ENCODE measurements at places on chromosomes 16 and 17. TPM values are rescaled to one million over a fixed set of nuclear protein-coding genes. Genes with fewer than 3 reads are reported as not detected.
A peak's percentile ranks its signal among the peaks of the same experiment; 100 is the strongest.

DNA sequence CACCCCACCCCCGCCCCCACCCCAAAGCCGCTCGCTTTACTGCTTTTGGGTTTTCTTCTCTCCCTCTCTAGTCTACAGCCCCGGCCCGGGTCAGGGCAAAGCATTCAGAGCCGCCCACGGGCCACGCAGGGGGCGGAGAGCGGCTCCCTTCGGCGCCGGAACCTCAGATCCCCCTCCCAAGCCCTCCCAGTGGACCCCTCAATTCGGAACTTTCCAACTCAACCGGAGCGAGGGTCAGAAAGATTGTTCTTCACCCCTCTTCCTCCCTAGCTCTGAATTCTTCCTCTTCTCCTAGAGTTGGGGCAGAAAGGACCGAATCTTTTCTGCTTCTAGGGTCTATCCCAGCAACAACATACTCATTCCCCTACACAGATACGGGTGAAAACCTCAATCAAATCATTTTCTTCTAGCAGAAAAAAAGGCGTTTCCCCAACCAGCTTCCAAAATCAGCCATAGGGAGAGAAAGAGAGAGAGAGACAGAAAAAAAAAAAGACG is 1.0 kb downstream of the HOXB2 start:
- DNase-seq: no peak

- DNase-seq: no peak
These were observed 3.5 kb upstream of the TANGO6 start for GRCh38 chr16:68839831-68840230.

DNA sequence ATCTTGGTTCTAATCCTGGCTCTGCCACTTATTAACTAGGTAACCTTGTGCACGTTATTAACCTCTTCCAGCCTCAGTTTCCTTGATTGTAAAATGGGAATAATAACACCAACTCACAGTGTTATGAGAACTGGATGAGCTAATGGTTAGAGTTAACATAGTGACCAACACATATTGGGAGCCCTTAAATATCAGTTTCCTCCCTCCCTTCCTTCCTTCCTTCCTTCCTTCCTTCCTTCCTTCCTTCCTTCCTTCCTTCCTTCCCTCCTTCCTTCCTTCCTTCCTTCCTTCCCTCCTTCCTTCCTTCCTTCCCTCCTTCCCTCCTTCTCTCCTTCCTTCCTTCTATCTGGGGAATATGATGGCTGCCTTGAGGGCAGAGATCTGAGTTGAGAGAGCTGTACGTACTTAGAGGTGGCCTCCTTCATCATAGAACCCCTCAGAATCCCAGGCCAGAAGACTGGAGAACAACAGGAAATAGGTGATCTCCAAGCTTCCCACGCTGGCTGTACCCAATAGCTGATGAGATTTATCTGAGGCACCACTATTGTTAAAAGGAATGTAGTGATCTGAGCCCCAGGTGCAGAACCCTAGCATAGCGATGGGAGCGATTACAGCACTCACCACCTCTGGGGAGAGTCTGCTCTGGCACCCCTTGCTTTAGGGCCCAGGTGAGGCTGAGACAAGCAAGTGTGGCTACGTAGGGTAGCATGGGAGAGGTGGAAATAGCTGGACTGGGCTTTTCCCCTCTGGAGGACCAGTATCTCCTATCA is 26.2 kb downstream of the CCR7 start:
- DNase-seq: no peak

- no peak for DNase-seq
These were observed 125.0 kb upstream of the RPL38 start for GRCh38 chr17:74078363-74078941.

DNA sequence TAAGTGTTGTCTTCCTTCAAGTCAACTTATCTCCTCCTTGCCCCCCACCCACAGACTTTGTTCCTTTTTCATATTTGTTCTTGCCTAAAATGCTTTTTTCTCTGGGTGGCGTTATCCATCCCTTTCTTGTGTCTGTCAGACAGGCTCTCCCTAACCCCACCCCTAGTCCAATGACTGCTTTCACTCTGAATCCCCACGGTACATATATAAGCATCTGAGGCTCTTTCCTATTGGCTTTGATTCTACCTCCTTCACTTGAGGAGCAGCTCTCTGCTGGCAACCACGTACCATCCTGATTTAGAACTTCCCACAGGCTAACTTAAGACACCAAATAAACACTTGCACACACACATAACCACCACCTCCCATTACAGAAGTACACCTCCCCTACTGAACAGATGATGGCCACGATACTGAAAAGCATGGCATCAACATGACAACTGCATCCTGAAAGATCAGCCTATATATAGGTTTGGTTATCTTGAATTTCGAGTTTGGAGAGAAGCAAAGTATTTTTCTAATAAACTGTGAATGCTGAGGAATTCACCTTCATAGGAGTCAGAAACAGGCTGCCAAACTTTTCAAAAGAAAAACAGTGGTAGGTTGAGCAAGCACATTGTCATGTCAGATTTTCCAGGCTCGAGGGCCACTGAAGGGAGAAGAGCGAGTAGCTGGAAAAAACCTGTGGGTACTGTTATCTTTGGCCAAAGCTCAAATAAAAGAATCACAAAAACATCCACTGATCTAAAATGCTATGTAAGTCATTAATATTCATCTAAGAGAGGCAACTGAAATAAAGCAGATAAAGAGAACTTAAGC is 24.3 kb downstream of the STAT3 start:
- DNase-seq: no peak

GRCh38 chr17:73888862-73889261 is 244.6 kb upstream of the SDK2 start:
- no peak for DNase-seq

GRCh38 chr16:4058386-4058785 is 57.9 kb downstream of the ADCY9 start:
- DNase-seq: no peak

- DNase-seq: no peak
These were observed 9.4 kb downstream of the XYLT2 start for GRCh38 chr17:50355336-50355700.

DNA sequence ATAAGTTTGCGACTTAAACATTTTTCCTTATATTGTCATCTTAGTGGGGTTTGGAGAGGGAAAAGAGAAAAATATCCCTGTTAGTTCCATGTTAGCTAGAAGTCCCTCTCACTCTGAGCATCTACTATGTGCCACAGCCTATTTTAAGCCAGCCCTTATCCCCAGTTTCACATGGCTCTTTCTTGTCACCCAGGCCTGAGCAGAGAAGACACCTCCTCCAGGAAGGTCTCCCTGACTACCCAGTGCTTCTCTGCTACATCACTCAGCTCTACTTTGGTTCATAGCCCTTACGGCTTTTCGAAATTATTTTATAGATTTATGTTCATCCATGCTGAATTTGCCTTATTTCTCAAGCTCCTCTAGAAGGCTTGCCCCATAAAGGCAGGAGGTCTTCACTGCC is 7.2 kb upstream of the MAP2K3 start:
- DNase-seq: no peak

GRCh38 chr17:40241252-40241834 is 22.2 kb downstream of the WIPF2 start:
- DNase-seq: no peak

DNA sequence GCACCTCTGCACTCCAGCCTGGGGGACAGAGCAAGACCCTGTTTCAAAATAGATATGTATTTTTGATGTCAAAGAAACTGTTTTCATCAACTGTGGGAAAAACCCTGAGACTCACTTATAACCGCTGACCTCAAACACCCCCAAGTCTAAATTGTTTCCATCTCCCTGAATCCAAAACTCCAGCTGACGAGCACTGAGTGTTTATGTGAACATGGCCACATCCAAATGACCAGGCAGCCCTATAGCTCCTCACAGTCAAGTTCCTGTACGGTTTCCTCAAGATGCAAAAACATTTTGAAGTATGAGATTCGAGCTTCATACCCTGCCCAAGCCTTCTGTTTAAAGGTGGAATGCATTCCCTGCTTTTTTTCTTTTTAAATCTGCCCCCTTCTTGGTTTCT is 45.3 kb upstream of the ZCCHC14 start:
- DNase-seq: no peak

- peak; percentile 80 for DNase-seq
These were observed 15.2 kb downstream of the SCNN1B start for GRCh38 chr16:23317266-23317661.

- DNase-seq: no peak
These were observed 27.5 kb downstream of the TRPV3 start for GRCh38 chr17:3529817-3530741.

DNA sequence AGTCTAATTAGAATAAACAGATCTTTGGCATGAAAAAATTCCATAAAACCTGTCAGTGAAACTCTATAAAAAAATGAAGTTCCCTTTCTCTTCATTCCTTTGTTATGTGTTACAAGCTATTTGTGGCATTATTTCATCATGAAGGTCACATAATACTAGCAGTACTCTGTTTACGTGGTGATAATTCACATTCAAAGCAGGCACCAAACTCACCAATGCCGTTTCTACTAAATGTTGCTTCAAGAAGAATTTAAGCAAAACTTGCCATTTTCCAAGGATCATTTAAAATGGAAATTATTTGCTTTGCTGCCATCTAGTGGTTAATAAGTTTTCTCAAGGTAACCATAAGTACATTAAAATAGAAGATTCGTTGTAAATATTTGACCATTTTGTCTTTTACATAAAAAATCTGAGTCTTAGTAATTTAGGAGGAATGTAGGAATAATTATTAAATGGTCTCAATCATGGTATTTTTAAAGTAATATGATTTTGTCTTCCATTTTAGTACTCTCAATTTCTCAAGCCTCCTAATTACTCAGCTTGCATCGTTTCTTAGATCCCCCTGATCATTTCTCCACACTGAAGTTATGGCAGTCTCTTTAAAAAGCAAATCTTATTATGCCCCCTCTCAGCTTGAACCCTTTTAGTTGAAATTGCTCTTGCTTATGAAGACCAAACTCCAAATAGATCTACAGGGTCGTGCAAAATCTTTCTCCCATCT is 80.8 kb downstream of the OMG start:
- DNase-seq: no peak

The DNAH9 gene
- 22.3 TPM for total RNA-seq

The ABCC6 gene
- 40.5 TPM for total RNA-seq

The MMP28 gene
- total RNA-seq: 40.9 TPM

The NLRC3 gene
- 3.9 TPM for total RNA-seq

The NETO2 gene
- total RNA-seq: 18.7 TPM

The ADAD2 gene
- total RNA-seq: not detected

The CCL13 gene
- 14.6 TPM for total RNA-seq
